Stimulated activated CD8-positive, alpha-beta memory T cell treated with anti-CD3 and anti-CD28 coated beads, Interleukin-15, amount 100 ng/mL, for 48 hours (primary cell): ENCODE measurements at places on chromosomes 5 and 9.

DNA sequence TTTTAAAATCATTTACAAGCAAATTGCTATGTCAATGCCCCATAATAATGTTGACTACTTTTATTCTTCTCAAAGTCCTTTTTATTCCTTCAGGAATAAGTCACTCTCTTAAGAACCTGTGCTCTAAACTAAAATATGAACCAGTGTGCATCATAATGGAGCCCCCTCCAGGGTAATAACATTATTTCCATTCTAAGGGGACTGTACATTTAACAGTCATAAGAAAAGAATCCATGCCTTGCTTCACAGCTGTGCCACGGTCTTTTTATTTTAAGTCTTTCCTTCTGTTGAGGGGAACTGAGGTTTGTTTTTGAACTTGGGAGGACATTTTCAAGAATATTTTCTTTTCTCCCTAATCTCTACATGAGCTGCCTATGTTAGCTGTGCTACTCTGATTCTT, 297.6 kb downstream of the MAN2A1 start:
- no peak for DNase-seq

DNA sequence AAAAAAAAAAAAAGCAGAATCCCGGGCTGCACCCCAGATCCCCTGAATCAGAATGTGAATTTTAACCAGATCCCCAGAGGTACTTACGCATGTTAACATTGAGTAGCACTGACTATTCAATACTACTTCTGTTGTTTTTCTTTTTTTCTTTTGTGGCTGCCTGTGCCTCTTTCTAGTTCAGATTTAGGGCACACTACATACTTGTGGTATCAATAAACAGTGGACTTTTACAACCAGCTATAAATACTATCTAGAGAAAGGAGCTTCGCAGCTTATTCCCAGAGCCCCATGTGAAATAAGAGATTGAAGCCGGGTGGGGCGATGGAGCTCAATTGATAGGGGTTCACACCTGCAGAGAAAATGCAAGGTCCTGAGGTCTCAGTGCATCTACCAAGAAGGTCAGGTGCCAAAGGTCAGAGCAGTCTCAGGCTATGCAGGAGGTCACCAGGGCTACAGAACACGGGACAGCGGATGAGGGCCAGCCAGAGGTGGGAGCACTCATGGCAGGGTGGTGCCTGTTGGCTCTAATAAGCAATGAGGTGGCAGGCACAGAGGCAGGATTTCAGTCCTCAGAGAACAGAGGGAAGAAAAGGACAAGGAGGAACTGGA, 22.3 kb downstream of the WWC1 start:
- DNase-seq, result no peak

DNA sequence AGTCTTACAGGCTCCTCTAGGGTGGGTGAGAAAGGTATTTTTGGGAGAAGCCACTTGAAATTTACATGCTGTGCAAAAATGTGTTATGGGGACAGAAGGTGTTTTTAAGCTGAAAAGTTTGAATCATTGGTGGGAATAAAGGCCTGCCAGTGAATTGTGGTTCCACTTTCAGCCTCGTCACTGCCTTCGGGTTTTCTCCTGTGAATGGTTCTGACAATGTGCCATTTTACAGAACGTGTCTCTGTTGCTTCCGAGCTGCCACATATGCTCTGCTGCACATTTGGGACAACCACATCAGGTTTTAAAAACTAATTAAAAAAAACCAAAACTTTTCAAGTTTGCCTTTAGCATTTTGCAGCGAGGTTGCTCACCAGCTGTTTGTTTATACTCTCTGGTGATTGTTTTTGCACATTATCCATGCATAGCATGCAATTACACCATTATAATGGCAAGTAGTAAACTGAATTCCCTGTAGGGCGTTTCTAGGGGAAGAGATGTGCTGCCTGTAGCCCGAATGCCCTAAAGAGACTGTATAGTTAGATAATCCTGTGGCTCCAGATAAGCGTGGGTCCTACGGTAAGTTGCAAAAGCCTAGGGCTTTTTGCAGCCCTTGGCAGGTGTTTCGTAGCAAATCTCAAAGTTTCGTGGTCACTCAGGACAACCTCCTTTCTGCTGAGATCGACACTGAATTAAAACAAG, 40.1 kb upstream of the SUB1 start:
- no peak for DNase-seq

GRCh38 chr5:15850939-15851341, 328.7 kb downstream of the MARCHF11 start:
- DNase-seq, result no peak

DNA sequence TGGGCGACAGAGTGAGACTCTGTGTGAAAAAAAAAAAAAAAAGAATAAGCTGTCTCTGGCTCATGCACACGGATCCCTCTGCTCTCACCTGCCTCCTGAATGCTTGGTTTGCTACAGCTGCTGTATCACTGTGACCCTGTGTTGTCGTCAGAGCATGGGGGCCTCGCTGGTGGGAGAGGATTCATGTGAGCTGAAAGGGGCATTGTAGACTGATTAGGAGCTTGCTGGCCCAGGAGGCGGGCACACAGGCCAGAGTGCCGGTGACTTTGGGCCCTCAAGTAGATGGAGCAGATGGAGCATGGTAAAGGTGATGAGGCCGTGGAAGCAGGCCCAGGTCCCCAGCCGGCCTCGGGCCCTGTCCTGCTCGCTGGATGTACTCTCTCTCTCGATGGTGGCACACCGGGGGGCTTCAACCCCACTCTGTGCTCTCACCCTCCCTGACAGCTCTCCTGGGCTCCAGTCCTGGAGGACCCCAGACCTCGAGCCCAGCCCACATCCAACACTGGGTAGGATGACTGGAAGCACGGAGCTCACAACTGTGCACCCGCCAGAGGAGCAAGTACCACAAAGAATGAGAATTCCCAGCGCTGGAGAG, 7.1 kb downstream of the FLT4 start:
- no peak for DNase-seq
